GM12878 (cell line): ENCODE measurements at places on chromosomes 6 and 20. TPM values are rescaled to one million over a fixed set of nuclear protein-coding genes. Genes with fewer than 3 reads are reported as not detected.
A peak's percentile ranks its signal among the peaks of the same experiment; 100 is the strongest.

DNA sequence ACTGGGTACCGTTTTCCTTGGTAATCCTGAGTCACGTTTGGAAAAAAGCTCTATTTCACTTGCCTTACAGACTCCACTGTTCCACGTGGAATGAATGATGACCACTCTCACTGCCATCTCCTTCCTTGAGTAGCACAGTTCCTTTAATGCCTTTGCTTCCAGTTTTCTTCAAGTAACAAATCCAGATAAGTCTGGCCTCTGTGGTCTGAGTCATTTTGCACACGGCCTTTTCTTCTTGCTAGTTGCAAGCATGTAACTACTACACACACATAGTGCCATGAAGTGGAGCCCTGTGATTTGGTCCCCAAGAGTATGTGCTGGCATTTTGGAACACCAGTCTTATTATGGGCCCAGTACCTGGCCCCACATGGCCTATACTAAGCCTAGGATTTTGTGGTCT lies 182.8 kb downstream of the SASH1 start:
- peaks cover 2% of the 10 kb centered on the region; the same call in 1 of the 2 replicates for H3K4me1 ChIP-seq
- H3K27ac ChIP-seq = no peak overlapping the region

DNA sequence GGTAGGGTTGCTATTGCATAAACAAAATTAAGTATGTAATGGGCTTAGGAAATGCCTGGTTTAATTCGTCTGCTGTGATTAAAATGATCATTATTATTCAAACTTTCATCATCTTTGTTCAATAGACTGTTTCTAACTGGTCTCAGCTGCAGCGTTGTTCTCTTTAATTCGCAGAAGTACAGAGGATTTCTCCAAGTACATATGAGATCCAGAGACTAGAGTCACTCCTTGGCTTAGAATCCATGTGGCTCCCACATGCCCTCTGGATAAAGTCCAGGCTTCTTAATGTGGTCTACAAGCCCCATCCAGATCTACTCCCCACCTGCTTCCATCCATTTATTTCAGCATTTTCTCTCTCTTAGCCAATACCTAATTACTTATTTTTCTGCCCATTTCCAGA lies 1.1 kb upstream of the ZBTB24 start:
- H3K27me3 ChIP-seq = no peaks in the 10 kb centered on the region
- no peak overlapping the region for H3K4me3 ChIP-seq
- no peak overlapping the region for H3K27ac ChIP-seq
- H3K36me3 ChIP-seq = peaks cover 18% of the 10 kb centered on the region
- no peaks in the 10 kb centered on the region; the same call in 1 of the 2 replicates for H3K4me1 ChIP-seq

DNA sequence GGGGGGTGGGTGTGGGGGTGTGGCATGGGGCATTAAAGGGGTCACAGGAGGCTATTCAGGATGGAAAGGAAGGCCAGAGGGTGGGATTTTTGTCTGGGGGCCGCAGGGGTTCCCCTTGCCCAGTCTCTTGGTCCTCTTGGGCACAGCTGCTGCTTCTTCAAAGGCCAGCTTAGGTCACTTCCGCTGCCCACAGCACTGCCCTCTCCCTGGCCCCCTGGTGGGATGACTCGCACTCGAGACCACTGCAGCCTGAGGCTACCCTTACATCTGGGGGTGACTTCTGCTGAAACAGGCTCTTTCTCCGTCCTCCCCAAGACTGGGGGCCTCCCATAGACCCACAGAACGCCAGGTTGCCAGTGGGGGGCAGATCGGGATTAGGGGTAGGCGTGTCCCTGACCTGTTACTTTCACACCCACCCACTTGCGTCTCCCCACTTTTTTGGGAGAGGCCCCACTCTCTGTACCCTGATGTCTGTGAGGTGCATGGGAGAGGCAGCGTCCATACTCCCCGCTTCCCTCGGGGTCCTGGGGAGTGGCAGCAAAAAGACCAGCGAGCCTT lies 1.3 kb downstream of the LKAAEAR1 start:
- H3K27ac ChIP-seq = no peak overlapping the region
- H3K4me3 ChIP-seq = peak overlapping the region; percentile 57; the same call in 1 of the 2 replicates

GRCh38 chr6:37994223-37994622 lies 174.7 kb downstream of the ZFAND3 start:
- DNase-seq = no peak
- no peaks in the 10 kb centered on the region for H3K27me3 ChIP-seq
- H3K4me3 ChIP-seq = no peak overlapping the region
- no peaks in the 10 kb centered on the region for H3K36me3 ChIP-seq

DNA sequence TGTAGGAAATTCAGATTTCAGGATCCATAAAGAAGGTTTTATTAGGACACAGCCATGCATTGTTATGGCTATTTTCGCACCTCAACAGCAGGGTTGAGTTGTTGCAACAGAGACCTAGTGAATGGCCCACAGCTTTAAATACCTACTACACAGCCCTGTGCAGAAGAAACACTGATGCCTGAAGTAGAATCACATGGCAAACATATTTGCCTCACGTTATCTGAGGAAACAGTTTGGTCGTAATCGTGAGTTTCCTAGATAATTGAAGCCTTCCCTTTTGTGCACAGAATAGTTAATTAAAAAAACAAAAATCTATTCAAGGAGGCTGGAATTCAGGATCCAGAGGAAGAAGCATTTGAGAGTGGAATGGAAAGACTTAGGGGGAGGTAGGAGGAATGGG lies 55.1 kb downstream of the GCNT2 start:
- H3K36me3 ChIP-seq = no peaks in the 10 kb centered on the region
- H3K27ac ChIP-seq = no peak overlapping the region
- no peaks in the 10 kb centered on the region for H3K27me3 ChIP-seq
- no peaks in the 10 kb centered on the region; the same call in 1 of the 2 replicates for H3K4me1 ChIP-seq

DNA sequence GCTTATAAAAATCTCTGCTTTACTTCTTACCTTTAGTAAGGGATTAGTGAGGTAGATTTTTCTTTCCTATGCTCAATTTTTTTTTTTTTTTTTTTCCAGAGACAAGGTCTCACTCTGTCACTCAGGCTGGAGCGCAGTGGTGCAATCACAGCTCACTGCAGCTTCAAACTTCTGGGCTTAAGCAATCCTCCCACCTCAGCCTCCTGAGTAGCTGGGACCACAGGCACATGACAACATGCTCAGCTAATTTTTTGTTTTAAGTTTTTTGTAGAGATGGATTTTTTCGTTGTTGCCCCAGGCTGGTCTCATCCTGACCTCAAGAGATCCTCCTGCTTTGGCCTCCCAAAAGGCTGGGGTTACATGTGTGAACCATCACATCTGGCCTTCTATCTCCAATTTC lies 58.9 kb upstream of the RREB1 start:
- no peak overlapping the region for H3K4me3 ChIP-seq
- H3K36me3 ChIP-seq = no peaks in the 10 kb centered on the region
- peaks cover 5% of the 10 kb centered on the region for H3K4me1 ChIP-seq

RAET1E gene
- total RNA-seq = not detected in 2 replicates

TMEM74B gene
- not detected in 2 replicates for total RNA-seq

BPIFB1 gene
- total RNA-seq = 0.13 TPM in 1 of 2 replicates, not detected in the other

TNF gene
- 80.5 and 83.9 TPM in 2 replicates for total RNA-seq

ISM1 gene
- total RNA-seq = not detected in 2 replicates
